ENCODE measurements at places on chromosomes 13 and 19.

GRCh38 chr13:31236211-31236786 lies 36.5 kb downstream of the B3GLCT start:
- no peak for DNase-seq

GRCh38 chr19:49687566-49688316 lies 1.7 kb upstream of the ADM5 start:
- no peak for DNase-seq

GRCh38 chr13:99367106-99367616 lies 60.0 kb upstream of the GPR183 start:
- no peak for DNase-seq

GRCh38 chr13:98738213-98738612 lies 14.3 kb downstream of the SLC15A1 start:
- DNase-seq = no peak

DNA sequence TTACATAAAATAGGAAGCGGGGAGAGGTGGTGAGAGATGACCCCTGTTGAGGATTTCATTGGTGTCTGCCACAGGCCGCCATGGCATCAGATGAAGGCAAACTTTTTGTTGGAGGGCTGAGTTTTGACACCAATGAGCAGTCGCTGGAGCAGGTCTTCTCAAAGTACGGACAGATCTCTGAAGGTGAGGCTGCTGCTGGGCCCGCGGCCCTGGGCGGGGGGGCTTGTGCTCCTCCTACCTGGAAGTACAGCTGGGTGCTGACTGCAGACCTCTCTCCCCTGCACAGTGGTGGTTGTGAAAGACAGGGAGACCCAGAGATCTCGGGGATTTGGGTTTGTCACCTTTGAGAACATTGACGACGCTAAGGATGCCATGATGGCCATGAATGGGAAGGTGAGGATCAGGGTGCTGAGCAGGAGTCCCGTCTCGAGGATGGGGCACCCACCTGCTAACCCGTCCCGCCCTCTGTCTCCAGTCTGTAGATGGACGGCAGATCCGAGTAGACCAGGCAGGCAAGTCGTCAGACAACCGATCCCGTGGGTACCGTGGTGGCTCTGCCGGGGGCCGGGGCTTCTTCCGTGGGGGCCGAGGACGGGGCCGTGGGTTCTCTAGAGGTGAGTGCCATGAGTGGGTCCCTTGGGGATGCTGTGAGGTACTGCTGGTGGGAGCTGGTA lies 1.9 kb downstream of the CIRBP start:
- no peak for DNase-seq

- no peak for DNase-seq
Measured at GRCh38 chr13:100549316-100549715, 39.3 kb downstream of the GGACT start.

GRCh38 chr13:113245849-113246796 lies 36.7 kb downstream of the CUL4A start:
- no peak for DNase-seq

- DNase-seq = no peak
Measured at GRCh38 chr13:37139356-37139755, 33.9 kb upstream of the CSNK1A1L start.

DNA sequence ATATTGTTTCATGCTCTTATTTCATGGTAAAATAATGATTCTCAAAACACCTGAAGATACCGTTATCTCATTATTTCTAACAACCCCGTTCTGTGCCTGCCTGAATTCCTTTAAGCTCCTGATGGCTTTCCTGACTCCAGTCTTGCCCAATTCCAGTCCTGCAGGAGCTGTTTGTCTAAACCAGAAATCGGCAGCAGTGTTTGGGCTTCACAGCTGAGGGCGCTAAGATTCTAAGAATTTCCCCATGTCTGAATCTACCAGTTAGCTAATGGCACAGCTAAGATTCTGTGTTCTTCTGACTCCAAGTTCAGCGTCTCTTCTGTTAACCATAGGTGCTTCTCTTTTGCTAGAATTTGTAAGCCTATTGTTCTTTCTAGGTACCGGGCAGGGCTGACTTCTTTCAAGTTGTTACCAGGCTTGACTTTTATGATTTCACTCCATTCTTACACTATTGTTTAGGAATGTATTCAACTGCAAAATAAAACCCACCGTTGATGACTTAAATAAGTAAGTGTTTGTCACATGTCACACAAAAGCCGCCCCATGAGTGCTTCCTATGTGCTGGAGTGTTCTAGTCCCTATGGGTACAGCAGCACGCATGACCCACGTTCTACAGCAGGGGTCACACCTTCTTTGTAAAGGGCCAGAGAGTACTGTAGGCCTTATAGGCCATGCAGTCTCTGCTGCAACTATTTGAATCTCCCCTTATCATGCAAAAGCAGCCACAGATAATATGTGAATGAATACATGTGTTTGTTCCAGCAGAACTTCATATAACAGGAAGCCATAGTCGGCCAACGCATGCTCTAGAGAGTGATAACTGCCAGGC lies 168.3 kb upstream of the RNF113B start:
- no peak for DNase-seq

- DNase-seq = no peak
Measured at GRCh38 chr13:107291875-107292274, 723.9 kb upstream of the ARGLU1 start.

DNA sequence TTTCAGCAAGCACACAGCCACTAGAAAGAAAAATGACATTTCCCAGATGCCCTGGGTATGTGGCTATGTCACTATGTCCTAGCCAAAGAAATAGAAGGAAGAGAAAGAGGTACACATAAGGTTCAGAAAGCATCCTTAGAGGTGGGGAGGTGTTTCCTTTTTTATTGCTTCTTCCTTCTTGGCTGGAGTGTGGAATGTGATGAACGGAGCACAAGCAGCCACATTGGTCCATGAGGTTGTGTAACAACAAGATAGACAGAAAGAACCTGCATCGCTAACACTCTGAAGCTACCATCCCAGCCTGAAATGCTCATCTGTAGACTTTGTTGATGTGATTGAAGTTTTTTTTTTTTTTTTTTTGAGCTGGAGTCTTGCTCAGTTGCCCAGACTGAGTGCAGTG lies 6.7 kb downstream of the SLC25A23 start:
- DNase-seq = no peak

GRCh38 chr19:31332096-31332495 lies 17.1 kb downstream of the TSHZ3 start:
- DNase-seq = no peak

DNA sequence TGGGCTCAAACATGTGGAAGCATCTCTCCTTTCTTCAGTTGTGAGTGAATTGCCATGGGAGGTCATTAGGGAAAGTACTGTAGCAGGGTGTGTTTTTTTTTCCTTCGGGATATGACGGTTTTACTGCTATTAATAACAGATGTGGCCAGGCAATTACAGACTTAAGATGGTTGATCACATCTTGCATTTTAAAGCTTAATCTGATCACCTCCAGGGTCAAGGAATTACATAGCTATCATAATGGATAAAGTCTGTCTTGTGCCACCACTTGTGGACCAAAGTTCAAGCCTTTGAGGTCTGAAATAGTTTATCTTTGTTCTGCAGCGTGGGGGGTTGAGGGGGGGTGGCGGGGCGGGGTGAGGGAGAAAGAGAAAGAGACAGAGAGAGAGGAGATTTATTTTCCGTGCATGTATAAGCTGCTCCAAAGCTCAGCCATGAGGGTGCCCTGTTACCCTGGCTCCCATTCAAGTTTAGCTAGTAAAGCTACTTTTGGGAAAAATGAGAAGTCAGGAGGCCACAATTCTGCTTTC lies 5.5 kb upstream of the SERP2 start:
- no peak for DNase-seq

DNA sequence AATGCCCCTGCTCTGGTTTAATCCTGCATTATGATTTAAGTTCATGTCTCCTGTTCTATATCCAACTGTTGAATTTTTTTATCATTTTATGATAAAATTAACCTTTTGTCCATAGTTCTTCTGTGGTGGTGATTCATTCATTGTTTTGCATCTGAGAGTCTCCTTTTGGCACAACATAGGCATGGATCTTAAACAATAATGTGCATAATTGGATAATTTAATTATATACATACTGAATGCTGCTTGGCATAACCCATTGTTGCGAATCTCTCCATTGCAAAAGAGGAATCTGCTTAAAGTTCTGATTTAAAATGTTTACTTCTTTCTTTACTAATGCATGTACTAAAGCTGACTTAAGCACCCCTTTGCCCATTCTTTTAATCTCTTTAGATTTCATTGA lies 2788.4 kb downstream of the PCDH9 start:
- no peak for DNase-seq

- DNase-seq = no peak
Measured at GRCh38 chr13:55538424-55538823, 1602.3 kb upstream of the PRR20A start.

Measured in activated T-helper 9 cell treated with anti-CD3 and anti-CD28 coated beads, Interleukin-2, amount 50 U/mL, for 16 hours (primary cell).